CD4-positive, alpha-beta T cell (primary cell): ENCODE measurements at places on chromosomes 11 and 22.

GRCh38 chr11:119258983-119259382, 52.8 kb downstream of the CBL start:
- no peaks in the 10 kb centered on the region for H3K36me3 ChIP-seq
- H3K27ac ChIP-seq = no peak overlapping the region
- H3K4me3 ChIP-seq = no peak overlapping the region
- DNase-seq = no peak
- no peaks in the 10 kb centered on the region for H3K27me3 ChIP-seq

DNA sequence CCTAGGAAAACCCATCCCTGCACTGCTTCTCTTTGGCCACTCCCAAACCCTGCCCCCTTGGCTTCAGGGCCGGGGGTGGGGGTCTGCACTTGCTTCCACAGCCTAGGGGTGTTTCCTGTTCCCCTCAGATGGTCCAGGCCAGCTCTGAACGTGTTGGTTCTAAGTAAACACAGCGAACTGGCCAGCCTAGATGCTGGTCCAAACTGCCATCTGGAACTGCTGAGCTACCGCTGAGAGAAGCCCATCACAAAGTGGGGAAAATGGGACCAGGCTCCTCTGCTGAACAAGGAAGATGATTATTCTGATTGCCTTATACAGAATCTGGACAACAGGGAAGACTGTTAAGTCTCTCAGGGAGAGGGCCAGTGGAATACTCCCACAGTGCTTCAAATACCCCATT, 23.5 kb upstream of the YPEL1 start:
- no peak for DNase-seq
- peaks cover 25% of the 10 kb centered on the region for H3K4me1 ChIP-seq
- H3K27ac ChIP-seq = no peak overlapping the region
- H3K27me3 ChIP-seq = no peaks in the 10 kb centered on the region
- H3K36me3 ChIP-seq = peaks cover 42% of the 10 kb centered on the region

GRCh38 chr11:29309992-29310391, 706.8 kb downstream of the KCNA4 start:
- no peak overlapping the region for H3K27ac ChIP-seq
- no peak overlapping the region for H3K4me3 ChIP-seq
- H3K4me1 ChIP-seq = no peaks in the 10 kb centered on the region
- no peaks in the 10 kb centered on the region for H3K36me3 ChIP-seq

- H3K27me3 ChIP-seq = no peaks in the 10 kb centered on the region
- no peak overlapping the region for H3K4me3 ChIP-seq
- no peak overlapping the region for H3K27ac ChIP-seq
- no peaks in the 10 kb centered on the region for H3K4me1 ChIP-seq
Observed at GRCh38 chr11:80726236-80726635, 1285.4 kb upstream of the TENM4 start.

GRCh38 chr22:21029486-21030025, 2.8 kb downstream of the SLC7A4 start:
- H3K27ac ChIP-seq = no peak overlapping the region
- peaks cover 24% of the 10 kb centered on the region for H3K27me3 ChIP-seq
- H3K36me3 ChIP-seq = no peaks in the 10 kb centered on the region
- peaks cover 22% of the 10 kb centered on the region for H3K4me1 ChIP-seq

DNA sequence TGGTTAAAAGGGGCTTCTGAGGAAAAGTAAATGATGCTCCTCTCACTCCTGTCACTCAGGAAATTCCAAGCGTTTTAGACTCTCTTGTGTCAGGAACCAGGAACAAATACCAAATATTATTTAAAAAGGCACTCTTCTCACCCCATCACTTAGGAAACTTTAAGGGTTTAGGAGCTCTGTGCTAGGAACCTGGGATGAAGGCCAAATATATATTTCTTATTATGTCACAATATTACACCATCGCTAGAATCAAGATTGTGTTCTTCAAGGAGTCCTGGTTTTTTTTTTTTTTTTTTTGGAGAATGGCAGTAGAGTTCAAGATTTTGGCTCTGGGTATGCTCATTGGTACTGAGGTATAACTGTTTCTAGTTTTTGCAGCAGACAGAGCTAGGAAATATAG, 79.0 kb upstream of the HEPHL1 start:
- no peaks in the 10 kb centered on the region for H3K36me3 ChIP-seq
- no peaks in the 10 kb centered on the region for H3K27me3 ChIP-seq
- no peak overlapping the region for H3K4me3 ChIP-seq

DNA sequence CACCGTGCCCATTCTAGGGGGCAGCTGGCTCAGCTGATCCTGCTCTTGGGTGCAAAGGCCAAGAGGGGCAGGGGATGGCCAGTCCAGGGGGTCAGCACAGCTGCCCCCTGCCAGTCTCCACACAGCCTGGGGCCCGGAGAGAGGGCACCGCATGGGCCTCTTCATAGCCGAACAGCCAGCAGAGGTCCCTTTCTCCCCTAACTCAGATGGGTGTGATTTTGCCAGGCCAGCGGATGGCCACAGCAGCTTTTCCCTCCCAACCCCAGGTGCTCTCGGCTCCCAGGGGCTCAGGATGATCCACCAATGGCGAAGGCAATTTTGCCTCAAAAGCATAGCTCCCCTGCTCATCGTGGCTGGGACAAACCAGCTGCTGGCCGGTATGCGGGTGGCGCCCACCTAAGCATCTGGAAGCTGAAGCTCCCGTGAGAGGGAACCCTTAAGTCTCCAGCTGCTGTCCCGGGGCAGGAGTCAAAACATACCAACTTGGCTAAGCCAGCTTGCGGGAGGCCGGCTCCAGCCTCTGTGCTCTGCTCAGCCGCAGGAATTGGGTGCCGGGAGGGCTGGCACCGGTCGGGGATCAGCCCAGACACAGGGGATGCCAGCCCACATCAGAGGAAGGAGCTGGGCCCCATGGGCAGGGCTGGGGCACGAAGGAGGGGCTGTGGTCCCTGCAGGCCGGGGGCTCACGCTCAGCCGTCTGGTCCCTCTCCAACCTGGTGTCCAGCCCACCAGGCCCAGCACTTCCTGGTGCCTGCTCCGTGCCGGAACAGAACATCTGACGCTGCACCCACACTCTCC, 30.5 kb upstream of the GNB1L start:
- H3K4me1 ChIP-seq = peaks cover 72% of the 10 kb centered on the region
- H3K4me3 ChIP-seq = no peak overlapping the region
- DNase-seq = no peak
- H3K27ac ChIP-seq = peak overlapping the region; percentile 35
- H3K27me3 ChIP-seq = no peaks in the 10 kb centered on the region

- H3K27me3 ChIP-seq = peaks cover 22% of the 10 kb centered on the region
- DNase-seq = no peak
- H3K4me1 ChIP-seq = no peaks in the 10 kb centered on the region
- no peak overlapping the region for H3K27ac ChIP-seq
- H3K36me3 ChIP-seq = no peaks in the 10 kb centered on the region
- H3K4me3 ChIP-seq = no peak overlapping the region
Observed at GRCh38 chr11:69928975-69929374, 109.8 kb upstream of the FGF3 start.

GRCh38 chr11:32830413-32830738, 649 bp downstream of the PRRG4 start:
- peaks cover 11% of the 10 kb centered on the region for H3K4me1 ChIP-seq
- H3K27ac ChIP-seq = no peak overlapping the region
- H3K4me3 ChIP-seq = peak overlapping the region; percentile 50
- no peak for DNase-seq

GRCh38 chr11:60763692-60764369, 7.2 kb downstream of the MS4A15 start:
- no peak overlapping the region for H3K4me3 ChIP-seq
- H3K36me3 ChIP-seq = no peaks in the 10 kb centered on the region
- no peak overlapping the region for H3K27ac ChIP-seq
- no peaks in the 10 kb centered on the region for H3K4me1 ChIP-seq
- no peak for DNase-seq

DNA sequence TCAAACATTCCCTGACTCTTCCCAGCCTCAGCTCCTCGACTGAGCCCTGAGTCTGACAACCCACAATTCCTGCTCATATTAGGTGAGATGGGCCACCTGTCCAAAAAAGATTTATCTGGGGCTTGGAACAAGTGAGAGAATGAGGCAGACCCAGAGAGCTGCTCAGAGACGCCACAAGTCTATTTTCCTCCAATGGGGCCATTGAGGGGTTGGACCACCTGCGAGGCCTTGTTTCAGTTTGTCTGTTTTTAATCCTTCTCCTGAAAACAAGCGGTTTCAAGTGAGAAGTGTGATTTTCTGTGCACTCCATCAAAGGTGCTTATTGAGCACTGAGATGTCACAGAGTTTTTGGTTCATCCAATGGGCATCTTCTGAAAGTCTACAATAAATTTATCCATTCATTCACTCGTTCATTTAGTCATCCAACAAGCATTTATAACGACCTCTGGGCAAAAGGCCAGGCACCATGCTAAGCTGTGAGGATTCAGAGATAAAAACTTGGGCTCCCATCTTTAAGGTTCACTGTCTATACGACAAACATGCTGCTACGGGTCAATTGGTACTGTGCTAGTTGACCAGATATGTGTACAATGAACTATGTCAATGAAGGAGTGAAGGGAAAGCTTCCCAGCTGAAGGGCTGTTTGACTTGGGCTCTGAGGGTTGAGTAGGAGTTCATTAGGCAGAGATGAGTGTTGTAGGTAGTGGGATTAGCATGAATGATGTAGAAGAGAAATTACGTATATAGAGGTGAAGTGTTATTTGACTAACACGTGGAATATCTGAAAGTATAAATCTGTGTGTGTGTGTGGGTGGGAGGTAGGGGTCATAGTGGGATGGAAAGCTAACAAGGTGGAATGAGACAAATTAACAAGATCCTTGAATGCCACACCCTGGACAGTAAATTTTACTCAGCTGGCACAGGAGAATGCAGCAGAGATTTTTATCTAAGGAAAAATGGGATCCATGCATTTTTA, 168.9 kb downstream of the MIAT start:
- no peak overlapping the region for H3K27ac ChIP-seq
- H3K36me3 ChIP-seq = no peaks in the 10 kb centered on the region
- DNase-seq = no peak
- H3K4me1 ChIP-seq = no peaks in the 10 kb centered on the region

DNA sequence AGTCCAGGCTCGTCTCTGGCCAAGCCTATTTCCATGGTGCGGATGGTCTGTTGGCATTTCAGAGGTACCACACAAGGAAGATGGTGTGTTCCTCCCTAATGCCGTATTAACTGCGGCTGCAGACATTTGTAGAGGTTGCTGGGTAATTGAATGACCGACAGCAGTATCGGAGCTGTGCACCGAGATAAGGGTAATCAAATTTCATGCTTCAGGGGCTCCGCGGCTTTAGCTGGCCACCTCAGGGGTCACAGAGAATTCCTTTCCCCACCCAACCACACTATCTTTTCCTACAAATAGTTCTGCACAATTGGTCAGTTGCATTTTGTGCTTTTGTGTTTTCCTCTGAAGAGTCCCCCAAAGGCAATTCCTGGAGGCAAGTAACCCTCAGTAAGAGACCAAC, 297.4 kb downstream of the OPCML start:
- DNase-seq = no peak
- no peaks in the 10 kb centered on the region for H3K4me1 ChIP-seq
- no peaks in the 10 kb centered on the region for H3K27me3 ChIP-seq
- no peak overlapping the region for H3K27ac ChIP-seq
- no peak overlapping the region for H3K4me3 ChIP-seq

GRCh38 chr11:1823376-1824220, 11.2 kb upstream of the SYT8 start:
- no peaks in the 10 kb centered on the region for H3K36me3 ChIP-seq
- DNase-seq = no peak
- H3K27me3 ChIP-seq = no peaks in the 10 kb centered on the region
- H3K4me1 ChIP-seq = no peaks in the 10 kb centered on the region

DNA sequence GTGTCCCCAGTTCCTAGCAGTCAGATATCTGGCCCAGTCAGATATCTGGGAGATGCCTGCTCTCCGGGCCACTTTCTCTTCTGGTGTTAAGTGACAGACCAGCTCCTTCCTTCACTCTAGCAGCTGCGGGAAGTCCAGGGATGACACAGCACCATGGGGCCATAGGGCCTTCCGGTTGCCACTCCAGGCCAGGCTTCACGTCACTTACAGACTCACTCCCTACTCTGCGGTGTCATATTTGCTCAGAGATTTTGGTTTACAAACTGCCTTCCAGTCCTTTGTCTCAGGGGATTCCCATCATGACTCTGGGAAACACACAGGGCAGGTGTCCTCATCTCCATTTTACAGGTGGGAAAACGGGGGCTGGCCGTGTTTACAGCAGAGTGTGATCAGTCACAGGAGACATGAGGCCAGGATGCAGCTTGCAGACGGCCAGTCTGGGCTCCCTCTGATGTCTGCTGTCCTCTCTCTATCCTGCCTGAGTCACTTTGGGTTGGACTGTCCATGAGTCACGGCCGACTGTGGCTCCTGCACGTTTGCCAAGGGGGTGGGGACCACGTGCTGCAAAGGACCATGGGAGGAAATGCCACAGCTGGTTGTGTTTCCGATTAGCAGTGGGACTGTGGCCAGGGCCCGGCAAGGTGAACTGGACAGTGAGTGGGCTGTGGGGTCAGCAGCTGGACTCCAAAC, 8.2 kb upstream of the TBC1D22A start:
- no peaks in the 10 kb centered on the region for H3K27me3 ChIP-seq
- H3K36me3 ChIP-seq = no peaks in the 10 kb centered on the region
- H3K4me3 ChIP-seq = no peak overlapping the region
- DNase-seq = no peak
- peak overlapping the region; percentile 12 for H3K27ac ChIP-seq
- H3K4me1 ChIP-seq = peaks cover 51% of the 10 kb centered on the region

- H3K4me1 ChIP-seq = peaks cover 68% of the 10 kb centered on the region
- DNase-seq = peak; percentile 72
- H3K4me3 ChIP-seq = no peak overlapping the region
- no peaks in the 10 kb centered on the region for H3K36me3 ChIP-seq
- H3K27ac ChIP-seq = no peak overlapping the region
- no peaks in the 10 kb centered on the region for H3K27me3 ChIP-seq
Observed at GRCh38 chr11:13335319-13335718, 57.7 kb downstream of the BMAL1 start.

DNA sequence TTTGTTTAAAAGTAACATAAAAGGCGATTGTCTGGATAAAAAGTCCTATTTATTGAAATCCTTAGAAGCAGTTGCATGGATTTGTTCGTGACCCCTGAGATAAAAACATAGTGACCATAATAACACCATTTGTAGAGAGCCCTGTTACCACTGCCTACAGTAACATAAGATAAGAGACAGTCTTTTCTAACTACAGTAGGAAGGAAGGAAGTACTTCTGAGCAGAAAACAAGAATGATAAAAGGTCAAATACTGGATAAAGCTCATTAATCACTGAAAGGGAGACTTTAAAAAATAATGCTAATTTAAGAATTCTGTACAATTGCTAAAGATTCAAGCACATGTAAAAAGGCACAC, 47.1 kb upstream of the SOX6 start:
- H3K4me3 ChIP-seq = no peak overlapping the region
- H3K4me1 ChIP-seq = no peaks in the 10 kb centered on the region
- no peak overlapping the region for H3K27ac ChIP-seq
- no peaks in the 10 kb centered on the region for H3K27me3 ChIP-seq
- no peaks in the 10 kb centered on the region for H3K36me3 ChIP-seq

GRCh38 chr22:41526830-41527799, 17.2 kb downstream of the POLR3H start:
- peaks cover 28% of the 10 kb centered on the region for H3K4me1 ChIP-seq
- H3K27ac ChIP-seq = no peak overlapping the region
